ENCODE measurements at places on chromosomes 5 and 9.

DNA sequence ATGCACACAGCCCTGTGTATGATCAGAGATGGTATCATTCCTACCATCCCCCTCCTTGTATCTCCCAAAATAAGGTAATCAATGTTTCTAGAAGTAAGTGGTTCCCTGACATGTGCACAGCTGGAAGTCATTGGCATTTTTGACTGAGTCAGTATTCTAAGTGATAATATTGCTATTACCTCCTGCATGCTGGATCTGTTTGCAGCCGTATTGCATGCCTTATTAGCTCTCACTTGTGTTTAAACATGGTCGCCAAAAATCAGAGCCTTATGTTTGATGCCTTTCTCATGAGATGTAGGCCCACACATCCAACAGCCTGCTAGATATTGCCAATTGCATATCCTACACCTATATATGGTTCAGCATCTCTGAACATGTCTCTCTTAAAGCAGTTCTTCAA lies 254.3 kb downstream of the CDH12 start:
- DNase-seq, result no peak

DNA sequence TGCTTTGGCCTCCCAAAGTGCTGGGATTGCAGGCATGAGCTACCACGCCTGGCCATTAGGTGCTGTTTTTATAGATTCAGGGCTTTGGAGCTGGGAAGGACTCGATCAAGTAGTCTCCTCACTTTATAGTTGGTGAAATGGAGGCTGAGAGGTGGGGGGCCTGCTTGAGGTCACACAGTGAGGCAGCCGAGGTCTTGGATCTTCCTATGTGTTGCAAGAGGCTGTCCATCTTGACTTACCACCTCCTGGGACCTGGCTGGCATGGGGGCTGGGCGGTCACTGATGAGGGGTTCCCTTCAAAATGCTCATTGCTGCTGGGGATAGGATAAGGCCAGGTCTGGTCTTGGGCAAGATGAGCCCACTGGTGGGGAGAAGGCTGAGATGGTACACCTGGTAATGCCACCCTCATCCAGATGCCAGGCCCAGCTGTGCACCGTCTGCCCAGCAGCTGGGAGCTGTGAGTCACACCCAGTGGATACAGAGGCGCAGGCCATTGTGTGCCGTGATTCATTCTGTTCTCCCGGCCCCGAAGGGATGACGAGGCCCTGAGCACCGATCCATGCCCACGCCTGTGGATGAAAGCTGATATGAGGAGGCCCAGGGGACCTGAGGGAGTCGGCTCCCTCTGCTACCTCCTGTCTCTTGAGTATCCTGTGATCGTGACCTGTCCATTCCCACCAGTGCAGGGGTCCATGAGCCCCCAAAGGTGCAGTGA lies 10.5 kb upstream of the NDST1 start:
- no peak for DNase-seq

GRCh38 chr5:151745071-151745705 lies 13.2 kb downstream of the ATOX1 start:
- DNase-seq, result peak; percentile 13

- no peak for DNase-seq
Measured at GRCh38 chr9:101675341-101675740, 63.1 kb downstream of the GRIN3A start.

DNA sequence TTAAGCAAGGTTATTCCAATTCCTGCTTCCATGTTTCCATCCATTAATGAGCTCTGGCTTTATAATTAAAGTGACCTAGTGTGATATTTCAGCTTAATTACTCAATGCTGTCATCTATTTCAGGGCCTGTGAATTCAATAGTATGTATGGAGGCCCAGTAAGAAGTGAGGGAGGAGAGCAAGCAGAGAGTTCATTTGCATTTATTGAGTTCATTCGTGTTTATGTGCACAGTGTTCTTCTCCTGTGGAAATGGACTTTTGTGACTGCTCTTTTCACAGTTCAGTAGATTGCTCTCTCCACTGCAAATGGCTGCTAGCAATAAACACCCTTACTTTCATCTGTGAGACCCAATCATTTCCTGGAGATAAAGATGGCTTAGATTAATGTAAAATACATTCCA lies 130.9 kb downstream of the CEMIP2 start:
- DNase-seq, result no peak

DNA sequence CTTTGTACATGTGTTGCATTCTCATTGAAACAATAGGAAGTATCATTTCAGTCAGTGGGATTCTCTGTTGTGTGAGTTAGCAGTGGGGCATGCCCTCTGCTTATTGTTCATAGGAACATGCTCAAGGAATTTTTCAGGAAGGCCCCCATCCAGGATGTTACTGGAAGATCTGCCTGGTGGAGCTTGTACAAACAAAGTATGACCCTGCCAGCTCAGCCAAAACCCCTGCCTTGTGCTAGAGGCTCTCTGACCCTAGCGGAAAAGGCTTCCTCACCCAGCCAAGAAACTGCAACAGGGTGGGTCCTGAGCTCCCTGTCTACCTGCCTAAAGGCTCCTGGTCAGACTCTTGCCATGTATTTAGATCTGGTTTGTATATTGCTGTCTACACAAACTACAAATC lies 43.2 kb downstream of the MRRF start:
- DNase-seq, result no peak

DNA sequence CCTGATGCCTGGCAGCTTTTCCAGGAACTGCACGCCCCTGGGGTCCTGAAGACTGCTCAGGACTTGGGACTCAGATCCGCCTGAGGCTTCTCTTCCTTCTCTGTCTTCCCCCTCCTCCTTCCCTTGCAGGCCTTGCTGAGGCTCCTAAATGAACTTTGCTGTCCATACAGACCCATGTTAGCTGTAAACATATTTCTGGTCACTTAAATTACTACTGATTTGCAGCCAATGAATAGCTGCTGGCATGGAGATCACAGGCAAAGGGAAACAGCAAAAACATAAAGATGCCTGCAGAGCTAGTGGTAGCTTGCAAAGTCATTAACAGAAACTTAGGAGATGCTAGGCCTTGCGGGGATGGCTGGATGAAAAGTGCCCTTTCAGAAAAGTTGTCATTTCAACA lies 261.9 kb downstream of the GADD45G start:
- no peak for DNase-seq

- DNase-seq, result no peak
Measured at GRCh38 chr5:141732417-141732816, 50.4 kb upstream of the ARAP3 start.

GRCh38 chr9:116250891-116251290 lies 97.3 kb downstream of the PAPPA start:
- no peak for DNase-seq

- DNase-seq, result no peak
Measured at GRCh38 chr9:124802426-124802825, 25.5 kb downstream of the OLFML2A start.

DNA sequence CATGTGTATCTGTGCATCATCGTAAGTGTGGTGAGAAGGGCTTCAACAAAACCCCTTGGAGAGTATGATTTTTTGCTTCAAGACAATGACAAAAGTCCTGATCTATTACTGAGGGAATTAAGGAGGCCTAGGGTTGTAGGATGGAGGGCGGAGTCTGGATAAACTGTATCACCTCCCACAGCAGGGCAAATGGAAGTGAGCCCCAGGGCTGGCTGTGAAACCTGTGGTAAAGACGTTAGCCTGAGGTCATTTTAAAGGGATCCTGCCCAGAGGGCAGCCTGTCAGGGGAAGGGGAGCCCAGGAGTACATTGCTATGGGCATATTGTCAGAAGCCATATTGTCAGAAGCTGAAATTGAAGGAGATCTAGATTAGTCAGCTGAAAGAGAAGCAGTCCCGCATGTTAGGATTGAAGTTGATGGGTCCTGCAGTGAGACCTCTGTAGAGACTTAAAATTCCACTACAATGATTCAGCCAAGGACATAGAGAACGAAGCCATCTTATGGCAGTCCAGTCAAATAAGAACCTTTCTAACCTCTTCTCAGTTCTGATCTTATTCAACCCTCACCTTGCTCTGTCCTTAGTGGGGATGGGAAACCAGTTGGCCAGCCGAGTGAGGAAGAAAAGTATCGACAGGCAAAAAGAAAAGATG lies 26.9 kb downstream of the ADGRV1 start:
- no peak for DNase-seq

GRCh38 chr5:73858776-73859175 lies 232.8 kb downstream of the ARHGEF28 start:
- no peak for DNase-seq

DNA sequence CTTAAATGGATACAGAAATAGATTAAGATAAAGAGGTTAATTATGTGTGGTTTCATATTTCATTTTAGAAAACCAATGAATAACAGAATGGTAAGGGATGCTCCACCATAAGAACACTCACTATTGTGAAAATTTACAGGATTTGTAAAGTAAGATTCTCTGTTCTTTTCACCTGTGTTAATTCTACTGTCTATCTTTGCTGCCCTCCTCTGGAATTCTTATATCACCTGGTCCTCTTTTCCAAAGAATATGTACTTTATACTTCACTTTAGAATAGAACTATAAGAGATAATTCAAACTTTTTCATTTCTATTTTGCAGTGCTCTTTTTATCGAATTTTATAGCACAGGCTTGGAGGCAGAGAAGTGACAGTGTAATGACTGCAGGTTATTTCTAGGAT lies 213.4 kb downstream of the LURAP1L start:
- no peak for DNase-seq

DNA sequence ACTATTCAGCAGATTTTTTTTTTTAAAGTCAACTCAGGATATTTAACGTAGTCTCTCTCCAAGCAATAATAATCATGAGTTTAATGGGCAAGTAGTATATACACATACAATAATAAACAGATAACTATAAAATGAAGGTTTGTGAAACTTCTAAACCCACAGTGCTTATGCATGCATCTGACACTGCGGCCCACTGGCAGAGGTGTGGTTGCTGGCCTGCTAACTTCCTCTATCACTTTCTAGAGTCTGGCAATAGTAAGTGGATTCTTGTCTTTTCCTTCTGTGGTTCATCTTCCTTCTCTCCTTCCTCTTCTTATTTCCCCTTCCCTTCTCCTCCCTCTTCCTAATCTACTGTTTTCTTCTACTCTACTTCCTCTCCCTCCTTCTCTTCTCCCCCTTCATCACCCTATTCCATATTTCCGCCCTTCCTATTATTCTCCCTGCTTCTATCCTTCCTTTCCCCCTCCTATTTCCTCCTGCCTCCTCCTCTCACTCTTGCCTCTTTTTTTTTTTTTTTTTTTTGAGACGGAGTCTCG lies 18.6 kb upstream of the AGXT2 start:
- no peak for DNase-seq

DNA sequence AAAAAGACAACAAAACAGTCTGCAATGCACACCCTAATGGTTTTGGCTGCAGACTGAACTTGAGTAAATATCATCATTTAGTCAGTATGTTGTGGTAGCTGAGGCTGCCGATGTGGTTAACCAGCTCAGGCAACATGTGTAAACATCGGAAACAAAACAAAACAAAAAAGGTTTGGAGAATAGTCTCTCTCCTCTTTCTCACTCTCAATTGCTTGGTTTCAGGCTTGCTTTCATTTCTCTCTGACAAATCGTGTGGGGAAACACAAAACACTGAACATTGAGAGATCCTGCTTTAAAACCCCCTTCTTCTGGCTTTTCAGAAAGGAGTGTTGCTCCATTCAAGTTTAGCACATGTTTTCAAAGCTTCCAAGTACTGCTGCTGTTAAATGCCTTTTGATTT lies 453.3 kb downstream of the BNC2 start:
- DNase-seq, result no peak

DNA sequence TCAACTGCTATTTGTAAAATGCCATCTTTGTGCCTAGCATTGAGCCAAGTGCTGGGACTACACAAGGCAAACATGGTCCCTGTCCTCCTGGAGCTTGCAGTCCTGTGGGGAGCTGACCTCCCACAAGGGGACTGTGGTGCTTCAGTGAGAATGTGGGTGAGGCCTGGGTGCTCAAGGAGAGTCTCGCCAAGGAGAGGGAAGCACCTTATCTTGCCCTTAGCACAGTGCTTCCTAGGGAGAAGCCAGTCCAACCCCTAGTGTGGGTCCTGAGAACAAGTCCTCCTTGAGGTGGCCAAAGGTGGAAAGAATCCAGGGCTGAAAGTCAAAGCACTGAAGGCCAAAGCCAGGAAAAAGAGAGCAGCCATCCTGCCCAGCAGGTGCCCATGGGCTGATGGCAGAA lies 31.1 kb upstream of the MVB12B start:
- DNase-seq, result no peak

DNA sequence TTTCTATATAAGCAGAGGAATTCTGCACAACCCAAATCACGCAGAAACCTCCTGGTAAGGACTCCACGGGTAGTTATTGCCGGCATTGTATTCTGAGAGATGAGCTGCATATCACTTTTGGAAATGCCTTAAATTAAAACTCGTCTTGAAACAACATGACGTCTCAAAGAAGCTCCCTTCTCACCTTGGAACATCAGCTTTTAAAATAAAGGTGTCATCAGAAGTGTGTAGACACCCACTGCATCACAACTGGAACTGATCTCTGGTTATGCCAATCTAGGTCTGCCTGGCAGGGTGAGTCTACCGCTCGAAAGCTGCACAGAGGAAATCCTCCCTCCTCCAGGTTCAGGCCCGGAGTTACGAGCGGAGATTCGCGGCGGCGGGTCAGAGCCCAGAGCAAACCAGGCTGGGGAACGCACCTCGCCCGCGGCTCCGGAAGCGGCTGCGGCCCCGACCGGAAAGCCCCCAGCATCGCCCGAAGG lies 974 bp upstream of the SLC12A2 start:
- no peak for DNase-seq

DNA sequence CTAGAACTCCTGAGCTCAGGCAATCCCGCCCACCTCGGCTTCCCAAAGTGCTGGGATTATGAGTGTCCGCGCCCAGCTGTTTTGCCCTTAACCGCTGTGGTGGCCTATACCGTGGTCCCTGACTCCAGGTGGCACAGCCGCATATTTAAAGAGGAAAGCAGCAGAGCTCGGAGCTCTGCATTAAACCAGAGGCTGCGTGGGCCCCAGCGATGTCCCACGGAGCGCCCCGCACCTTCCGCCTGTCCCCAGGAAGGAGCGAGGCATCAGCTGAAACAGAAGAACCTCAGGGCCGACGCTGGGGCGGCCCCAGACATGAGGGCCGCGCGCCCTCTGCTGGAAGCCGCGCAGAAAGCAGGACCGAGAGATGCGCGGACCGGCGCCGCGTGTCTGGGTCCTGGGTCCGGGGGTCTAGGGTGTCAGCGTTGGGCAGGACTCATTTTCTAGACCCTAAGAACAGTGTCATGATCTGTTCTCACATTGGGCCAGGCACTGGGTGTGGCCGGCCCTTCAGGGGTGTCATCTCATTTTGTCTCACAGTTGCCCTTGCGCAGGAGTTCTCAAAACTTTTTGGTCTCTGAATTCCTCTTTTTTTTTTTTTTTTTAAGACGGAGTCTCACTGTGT lies 37.7 kb downstream of the LAMC3 start:
- peak; percentile 56 for DNase-seq

DNA sequence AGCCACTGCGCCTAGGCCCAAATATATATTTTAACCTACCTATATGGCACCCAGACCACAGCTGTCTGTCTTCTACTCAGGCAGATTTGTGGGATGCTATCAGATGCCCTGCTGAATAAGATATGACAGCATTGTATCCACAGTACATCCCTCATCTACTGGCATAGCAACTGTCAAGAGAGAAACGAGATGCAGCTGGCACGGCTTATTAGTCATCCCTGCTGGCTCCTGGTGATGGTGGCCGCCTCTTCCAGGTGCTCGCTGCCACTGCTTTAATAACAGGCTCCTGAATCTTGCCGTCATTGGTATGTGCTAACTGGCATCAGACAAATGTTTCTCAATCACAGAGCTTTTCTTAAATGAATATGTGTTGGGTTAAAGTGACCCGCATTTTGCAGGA lies 34.0 kb downstream of the B4GALT1 start:
- no peak for DNase-seq

All from central memory CD4-positive, alpha-beta T cell (primary cell).